ENCODE measurements at places on chromosomes 12 and 14.

DNA sequence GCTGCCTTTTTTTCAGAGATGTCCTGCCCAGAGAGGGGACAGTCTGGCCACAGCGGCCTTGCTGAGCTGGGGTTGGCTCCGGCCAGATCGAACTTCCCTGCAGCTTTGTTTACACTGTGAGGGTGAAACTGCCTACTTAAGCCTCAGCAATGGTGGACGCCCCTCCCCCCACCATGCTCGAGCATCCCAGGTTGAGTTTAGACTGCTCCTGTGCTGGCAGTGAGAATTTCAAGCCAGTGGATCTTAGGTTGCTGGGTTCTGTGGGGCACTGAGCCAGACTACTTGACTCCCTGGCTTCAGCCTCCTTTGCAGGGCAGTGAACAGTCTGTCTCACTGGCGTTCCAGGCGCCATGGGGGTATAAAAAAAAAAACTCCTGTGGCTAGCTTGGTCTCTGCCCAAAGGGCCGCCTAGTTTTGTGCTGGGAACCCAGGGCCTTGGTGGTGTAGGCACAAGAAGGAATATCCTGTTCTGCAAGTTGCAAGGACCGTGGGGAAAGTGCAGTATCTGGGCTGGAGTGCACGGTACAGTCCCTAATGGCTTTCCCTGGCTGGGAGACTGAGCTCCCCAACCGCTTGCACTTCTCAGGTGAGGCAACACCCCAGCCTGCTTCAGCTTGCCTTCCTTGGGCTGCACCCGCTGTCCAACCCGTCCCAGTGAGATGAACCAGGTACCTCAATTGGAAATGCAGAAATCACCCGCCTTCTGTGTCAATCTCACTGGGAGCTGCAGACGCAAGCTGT, 79.1 kb downstream of the LRIG3 start:
- DNase-seq = no peak

GRCh38 chr12:45638386-45638785, 91.1 kb upstream of the ARID2 start:
- no peak for DNase-seq

GRCh38 chr12:26113181-26113654, 11.6 kb downstream of the BHLHE41 start:
- no peak for DNase-seq

DNA sequence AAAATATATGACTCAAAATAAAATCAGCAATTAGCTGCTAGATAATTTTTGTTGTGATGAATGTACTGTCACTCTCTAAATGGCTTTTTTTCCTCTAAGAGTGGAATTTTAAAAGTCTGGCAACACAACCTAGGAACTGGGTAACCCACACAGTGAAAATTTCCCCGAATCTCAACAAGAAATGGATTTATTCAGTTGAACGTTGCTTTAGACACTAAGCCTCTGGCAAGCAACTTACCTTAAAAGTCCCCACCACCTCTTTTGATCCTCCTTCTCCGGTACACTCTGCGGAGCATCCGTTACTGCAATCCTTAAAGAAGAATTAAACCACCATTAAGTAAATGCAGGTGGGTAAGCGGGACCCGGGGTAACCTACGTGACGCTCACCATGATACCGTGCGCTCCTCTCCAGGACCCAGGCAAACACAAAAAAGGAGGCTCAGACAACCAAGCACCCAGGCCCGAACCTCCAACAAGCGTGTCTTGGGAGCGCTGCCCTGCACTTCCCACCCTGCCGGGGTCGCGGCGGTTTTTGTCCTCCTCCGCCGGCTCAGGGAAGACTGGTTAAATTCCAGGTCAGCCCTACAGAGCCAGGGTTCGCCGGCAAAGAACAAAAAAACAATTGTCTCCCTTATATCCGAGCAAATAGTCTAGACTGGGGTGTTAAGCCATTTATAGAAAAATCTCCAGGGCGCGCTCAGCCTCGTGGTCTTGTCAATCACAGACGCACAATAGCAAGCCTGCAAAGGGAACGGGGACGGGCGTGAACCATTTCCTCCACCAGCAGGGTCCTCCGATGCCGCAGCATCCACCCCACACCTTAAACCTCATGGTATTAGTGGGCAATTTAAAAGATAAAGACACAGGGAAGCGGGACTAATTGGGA, 47.1 kb downstream of the BCAT1 start:
- DNase-seq = no peak

DNA sequence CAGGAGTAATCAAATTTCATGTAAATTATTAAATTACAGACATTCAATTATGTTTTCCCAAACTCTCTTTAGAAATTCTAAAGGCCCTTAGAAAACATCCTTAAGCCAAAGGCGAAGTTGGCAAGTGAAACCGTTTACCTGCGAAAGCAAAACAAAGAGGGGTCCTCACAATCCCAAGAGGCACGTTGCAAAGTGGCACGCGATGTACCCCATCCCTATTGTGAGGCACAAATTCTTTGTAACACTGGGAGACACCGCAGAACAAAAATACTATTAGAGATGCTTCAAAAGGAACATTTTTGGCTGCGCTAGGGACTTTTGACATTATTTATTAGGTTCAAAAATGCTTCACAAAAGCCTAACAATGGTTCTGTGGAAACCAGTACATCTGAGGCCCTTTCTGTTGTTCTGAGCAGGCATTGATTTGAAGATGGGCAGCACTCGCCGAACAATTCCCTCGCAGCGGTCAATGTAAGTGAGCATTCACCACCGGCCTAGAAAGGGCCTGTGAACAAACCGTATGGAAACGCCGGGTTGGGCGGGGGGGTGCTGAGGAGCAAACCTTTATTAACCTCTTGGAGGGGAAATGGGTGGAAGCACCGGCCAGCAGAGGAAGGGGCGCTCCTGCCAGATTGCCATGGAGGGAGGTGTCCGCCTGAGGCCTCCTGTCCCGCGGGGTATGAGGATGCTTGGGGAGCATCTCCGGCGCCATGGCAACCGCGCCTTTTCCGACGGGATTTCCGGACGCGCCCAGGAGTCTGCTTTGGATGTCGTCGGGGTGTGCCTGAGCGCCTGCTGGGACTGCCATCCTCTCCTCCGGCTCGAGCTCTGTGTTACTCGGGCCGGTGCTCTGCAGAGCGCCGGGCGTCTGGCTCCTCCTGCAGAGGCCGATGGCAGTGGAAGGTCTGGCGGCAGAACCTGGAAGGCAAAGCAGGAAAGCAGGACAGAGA, 193.9 kb downstream of the C12orf42 start:
- no peak for DNase-seq

GRCh38 chr12:1878695-1879094, 39.8 kb downstream of the CACNA2D4 start:
- DNase-seq = no peak

GRCh38 chr14:23578560-23579310, at the start of gene JPH4:
Gene JPH4 (minus strand): TSS chr14:23578790. CDS start chr14:23577453, 1,337 bp downstream.
- DNase-seq = no peak

DNA sequence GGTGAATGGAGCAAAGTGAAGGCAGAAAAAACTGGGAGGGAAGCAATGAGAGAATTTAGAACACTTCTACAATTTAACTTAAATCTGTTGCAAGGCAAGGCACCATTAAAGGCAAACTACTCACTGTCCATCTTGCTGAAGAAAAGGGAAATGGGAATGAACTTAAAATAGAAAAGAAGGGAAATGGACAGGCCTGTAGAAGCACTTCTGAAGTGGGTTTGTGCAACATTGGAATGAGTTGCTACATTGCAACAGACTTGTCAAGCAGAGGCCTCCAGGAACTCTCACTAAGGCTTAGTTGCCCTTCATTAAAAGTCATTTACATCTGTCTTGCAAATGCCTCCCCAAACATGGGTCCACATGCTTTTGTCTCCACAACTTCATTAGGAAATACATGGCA, 13.7 kb upstream of the OR10AD1 start:
- DNase-seq = no peak

DNA sequence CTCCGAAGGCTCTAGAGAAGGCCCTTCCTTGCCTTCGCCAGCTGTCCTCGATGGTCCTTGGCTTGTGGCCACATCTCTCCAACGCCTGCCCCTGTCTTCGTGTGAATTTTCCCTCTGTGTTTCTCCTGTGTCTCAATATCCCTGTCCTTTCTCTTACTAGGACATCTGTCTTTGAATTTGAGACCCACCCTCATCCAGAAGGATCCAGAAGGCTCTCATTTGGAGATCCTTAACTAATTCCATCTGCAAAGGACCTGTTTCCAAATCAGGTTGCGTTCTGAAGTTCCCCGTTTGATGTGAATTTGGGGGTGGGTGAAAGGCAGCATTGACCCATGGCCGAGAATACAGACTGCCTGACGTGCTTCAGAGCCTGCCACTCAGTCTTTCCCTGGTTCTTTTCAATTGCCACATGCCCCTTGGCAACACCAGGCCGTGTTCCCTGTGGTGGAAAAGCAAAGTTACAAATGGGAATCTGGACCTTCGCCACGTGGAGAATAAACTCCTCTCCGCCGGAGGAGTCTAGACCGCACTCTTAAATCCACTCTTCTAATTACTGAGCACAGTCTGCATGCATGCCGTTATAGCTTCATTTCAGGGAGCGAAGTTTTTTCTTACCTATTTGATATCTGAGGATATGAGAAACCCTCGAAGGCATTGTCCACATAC, 158.8 kb downstream of the TMEM132C start:
- DNase-seq = no peak
